SK-N-SH (cell line): ENCODE measurements at places on chromosomes 11 and 22. TPM values are rescaled to one million over a fixed set of nuclear protein-coding genes. Genes with fewer than 3 reads are reported as not detected.

ELFN2 gene
- 2.4 and 2.8 TPM in 2 replicates for polyA plus RNA-seq

DNA sequence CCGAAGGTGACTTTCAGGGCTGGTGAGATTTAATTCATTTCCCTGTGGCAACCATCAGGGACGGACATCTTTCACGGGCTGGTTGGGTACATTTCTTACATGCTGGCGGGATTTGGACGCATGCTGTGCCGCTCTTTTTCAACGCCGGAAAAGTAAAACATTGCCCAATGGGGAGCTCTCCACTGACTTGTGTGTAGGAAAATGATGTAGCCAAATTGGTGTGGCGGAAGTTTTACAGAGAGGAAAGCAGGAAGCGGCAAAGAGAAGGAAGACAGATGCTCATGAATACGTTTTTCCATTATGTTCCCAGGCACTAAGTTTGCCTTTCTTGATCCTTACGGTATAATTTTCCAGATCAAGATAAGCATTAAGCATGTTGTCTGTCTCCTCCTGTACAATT is 375.8 kb downstream of the NTM start:
- no peaks in the 10 kb centered on the region for H3K36me3 ChIP-seq
- 0 out of 2 replicates have a peak overlapping the region, but pooled peaks have one; percentile 36 for H3K27ac ChIP-seq
- no peak for DNase-seq
- H3K4me1 ChIP-seq = no peaks in the 10 kb centered on the region; the same call in 1 of the 2 replicates
- no peaks in the 10 kb centered on the region for H3K27me3 ChIP-seq
- no peak overlapping the region for H3K4me3 ChIP-seq

DNA sequence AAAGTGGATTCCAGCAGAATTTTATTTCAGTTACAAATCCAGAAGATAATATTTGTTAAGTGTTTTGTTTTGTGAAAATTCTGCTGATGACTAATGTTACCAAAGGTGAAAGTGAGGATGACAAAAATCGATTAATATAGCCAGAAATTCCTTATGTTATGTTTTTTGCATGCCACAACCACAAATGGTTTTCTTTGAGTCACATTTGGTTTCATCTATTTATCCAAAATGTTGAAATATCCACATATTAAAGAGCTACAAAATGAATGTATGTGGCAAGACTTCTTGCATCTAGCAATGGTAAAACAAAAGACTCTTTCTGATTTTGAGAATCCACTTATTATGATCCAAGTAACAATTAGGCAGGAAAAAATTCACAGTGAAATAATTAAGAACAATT is 150.1 kb upstream of the LRRC4C start:
- DNase-seq = no peak
- no peak overlapping the region for H3K4me3 ChIP-seq
- no peaks in the 10 kb centered on the region for H3K4me1 ChIP-seq
- H3K27me3 ChIP-seq = no peaks in the 10 kb centered on the region
- no peak overlapping the region for H3K27ac ChIP-seq
- H3K36me3 ChIP-seq = no peaks in the 10 kb centered on the region

DNA sequence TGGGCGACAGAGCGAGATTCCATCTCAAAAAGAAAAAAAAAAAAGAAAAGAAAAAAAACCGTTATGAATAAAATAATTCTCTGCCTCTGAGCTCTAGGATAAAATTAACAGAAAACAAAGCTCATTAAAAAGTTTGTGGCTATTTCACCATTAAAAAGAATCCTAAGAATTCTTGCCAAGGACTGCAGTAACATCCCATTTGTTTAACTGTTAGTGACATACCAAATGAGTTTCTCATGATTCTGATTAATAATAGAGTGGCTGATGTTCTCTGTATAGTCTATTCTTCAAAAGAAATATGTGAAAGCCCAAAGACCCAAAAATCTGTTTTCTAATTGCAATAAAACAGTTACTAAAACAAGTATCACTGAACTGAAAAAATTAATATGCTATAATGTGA is 19.7 kb downstream of the CLNS1A start:
- H3K36me3 ChIP-seq = peaks cover 60% of the 10 kb centered on the region
- H3K27ac ChIP-seq = peak overlapping the region; percentile 36; the same call in 1 of the 2 replicates

DNA sequence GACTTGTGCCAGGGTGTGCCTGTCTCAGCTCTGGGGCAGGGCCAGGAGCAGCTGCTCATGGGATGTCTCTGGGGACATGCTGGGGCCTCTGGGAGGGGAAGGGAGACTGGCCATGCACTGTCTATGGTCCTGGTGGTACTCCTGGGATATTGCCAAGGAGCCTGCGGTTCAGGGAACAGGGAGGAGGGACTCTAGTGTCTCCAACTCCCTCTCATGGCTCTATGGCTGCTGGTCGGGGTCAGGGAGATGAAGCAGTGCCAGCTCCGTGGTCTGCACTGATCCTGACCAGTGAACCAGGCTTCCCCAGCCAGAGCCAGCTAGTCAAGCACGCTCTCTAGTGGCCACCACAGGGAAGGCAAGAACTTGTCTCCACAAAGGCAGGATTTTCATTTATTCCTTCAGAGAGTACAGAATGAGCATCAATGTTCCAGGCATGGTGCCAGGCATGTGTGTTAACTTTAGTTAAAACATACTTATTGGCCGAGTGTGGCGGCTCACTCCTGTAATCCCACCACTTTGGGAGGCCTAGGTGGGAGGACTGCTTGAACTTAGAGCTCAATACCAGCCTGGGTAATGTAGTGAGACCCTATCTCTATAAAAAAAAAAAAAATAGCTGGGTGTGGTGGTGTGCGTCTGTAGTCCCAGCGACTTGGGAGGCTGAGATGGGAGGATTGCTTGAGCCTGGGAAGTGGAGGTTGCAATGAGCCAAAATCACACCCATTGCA is 2.5 kb upstream of the BEST1 start:
- H3K36me3 ChIP-seq = no peaks in the 10 kb centered on the region
- H3K27me3 ChIP-seq = no peaks in the 10 kb centered on the region
- peak; percentile 87 for DNase-seq

- peak overlapping the region; percentile 31; the same call in 1 of the 2 replicates for H3K27ac ChIP-seq
- H3K27me3 ChIP-seq = no peaks in the 10 kb centered on the region
- H3K4me3 ChIP-seq = no peak overlapping the region; the same call in 1 of the 2 replicates
- peak; percentile 87 for DNase-seq
- no peaks in the 10 kb centered on the region for H3K36me3 ChIP-seq
Observed at GRCh38 chr11:68328374-68329091, 16.1 kb downstream of the LRP5 start.

DNA sequence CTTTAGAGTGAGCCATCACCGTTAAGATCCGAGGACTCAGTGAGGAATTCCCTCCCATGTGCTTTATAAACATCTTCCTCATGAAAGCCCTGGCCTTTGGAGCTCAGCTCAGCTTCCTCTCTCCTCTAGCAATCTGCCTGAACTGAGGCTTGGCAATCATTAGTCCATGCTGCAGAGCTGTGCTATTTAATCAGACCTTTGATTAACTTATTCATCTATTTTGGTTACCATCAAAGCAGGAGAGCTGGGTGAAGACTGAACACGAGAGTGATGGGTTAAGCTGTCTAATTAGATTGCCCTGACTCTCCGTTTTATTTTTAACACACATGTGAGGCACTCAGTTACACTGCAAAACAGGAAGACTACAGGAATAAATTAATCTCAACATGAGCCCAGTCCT is 351.3 kb downstream of the LARGE1 start:
- no peak for DNase-seq
- H3K27me3 ChIP-seq = no peaks in the 10 kb centered on the region
- no peaks in the 10 kb centered on the region for H3K36me3 ChIP-seq
- H3K4me3 ChIP-seq = no peak overlapping the region

GRCh38 chr11:32895471-32895870 is 2.9 kb downstream of the QSER1 start:
- H3K27me3 ChIP-seq = no peaks in the 10 kb centered on the region
- H3K4me1 ChIP-seq = peaks cover 22% of the 10 kb centered on the region; the same call in 1 of the 2 replicates
- H3K4me3 ChIP-seq = no peak overlapping the region
- DNase-seq = no peak
- no peak overlapping the region for H3K27ac ChIP-seq
